ENCODE measurements at places on chromosomes 16 and 17.

- DNase-seq: no peak
Observed at GRCh38 chr17:73255671-73256181, 6.0 kb downstream of the CPSF4L start.

DNA sequence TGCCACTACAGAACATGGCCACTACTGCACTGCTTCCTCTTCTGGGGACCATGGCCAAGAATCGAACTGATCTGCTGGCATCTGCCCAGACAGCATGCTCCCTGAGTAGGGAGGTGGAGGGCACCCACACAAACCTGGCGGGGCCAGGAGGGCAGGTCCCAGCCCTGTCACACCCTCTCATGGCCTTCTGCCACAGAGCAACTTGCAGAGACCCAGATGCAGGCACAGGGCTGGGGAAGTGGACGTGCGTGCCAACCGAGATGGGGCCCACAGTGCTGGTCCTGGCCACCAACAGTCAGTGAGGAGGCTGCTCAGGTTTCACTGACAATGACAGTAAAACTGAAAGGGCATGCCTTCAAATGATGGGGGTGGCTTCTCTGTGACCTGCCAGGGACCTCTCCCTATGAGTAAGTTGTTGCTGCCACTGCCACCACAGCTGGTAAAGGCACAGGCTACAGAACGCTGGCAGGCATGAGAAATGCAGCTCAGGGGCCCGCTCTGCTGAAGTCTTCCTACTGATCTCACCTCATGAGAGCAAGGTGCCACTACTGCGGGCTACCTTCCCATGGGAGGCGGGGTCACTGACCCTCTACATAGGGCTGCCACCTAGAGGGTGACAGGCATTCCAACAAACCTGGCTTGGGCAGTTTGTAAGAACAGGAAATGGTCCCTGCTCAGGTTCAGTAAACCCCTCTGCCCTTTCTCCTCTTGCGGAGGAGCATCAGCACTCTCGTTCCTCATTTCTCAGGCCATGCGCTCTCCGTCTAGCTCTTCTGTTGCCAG, 15.5 kb downstream of the HIC1 start:
- DNase-seq: no peak

- no peak for DNase-seq
Observed at GRCh38 chr16:56190677-56191155, 573 bp upstream of the GNAO1 start.

DNA sequence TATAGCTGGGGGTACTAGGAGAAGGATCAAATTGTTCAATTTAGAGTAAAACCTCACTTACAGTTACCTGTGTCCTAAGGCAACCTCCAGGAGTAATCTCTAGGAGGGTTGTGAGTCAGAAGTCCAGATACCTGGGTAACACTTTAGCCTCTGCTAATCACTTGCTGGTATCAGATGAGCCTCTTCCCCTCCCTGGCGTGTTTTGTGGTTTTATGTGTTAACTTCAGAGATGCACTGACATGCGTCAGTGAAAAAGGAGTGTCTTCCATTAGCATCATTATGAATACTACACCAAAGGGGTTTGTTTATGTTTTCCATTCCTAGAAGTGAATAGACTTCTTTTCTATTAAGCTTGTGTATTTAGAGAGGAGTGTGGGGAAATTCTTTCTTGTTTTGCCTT, 208.2 kb downstream of the FTO start:
- DNase-seq: no peak

GRCh38 chr17:82860606-82861392, 21.0 kb upstream of the ZNF750 start:
- DNase-seq: no peak

DNA sequence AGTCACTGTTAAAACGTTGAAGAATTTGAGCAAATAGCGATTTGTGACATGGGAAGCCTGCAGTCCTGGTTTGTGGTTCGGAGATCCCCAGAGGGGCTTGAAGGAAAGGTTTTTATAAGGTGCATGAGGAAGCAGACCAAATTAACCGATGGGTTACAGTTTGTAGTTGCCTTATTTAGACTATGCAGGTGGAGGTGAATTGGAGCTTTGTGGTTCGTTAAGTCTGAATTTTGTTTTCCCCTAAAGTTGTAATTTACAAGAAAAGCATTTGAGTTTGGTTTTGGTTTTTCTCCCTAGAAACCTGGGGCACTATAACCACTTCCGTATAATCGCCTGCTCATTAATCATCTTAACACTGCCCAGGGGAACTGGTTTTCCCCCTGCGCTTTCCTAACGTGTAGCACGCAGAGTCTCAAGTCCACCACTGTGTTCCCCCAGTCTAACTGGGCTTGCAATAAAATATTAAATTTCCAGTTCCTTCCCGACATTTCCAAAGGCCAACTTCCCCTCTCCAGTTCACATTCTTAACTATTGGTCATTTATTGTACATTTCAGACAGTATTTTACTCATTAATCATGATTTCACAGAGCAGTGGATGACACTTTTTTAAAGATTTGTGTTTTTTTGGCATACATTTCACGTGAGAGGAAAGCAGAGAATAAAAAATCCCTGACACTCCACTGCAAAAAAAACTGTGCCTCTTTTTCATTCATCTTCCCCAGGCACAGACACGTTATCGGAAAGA, 932 bp downstream of the ZNF267 start:
- DNase-seq: no peak

GRCh38 chr16:4370570-4371356, 885 bp upstream of the VASN start:
- no peak for DNase-seq

GRCh38 chr17:2705263-2705662, 6.3 kb downstream of the CLUH start:
- no peak for DNase-seq

GRCh38 chr17:82283208-82283749, 9.8 kb upstream of the CSNK1D start:
- no peak for DNase-seq

DNA sequence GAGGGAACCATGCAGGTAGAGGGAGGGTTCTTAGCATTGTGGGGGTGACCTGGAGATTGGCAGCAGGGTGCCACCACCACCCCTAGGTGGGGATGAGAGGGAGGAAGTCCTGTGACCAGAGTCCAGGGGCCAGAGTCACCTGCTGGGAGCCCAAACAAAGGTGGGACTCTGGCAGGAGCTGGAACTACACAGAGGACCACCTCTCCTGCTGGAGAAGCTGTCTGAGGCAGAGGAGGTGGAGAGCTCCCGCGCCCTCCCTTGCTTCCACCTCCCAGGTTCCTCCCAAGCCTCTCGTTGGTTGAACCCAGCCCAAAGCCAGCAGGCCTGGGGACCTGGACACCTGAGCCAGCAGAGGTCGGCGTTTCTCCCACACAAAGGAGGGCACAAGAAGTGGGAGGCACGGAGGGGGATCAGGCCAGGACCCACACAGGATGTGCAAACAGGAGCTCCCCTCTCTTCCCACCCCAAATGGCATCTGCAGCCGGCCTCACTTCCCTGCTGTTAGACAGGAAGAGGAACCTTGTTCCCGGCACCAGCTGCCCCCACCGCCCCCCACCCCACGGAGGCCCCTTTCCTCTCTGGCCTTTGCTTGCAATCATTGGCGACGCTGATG, 154.6 kb downstream of the SEC14L1 start:
- DNase-seq: no peak

DNA sequence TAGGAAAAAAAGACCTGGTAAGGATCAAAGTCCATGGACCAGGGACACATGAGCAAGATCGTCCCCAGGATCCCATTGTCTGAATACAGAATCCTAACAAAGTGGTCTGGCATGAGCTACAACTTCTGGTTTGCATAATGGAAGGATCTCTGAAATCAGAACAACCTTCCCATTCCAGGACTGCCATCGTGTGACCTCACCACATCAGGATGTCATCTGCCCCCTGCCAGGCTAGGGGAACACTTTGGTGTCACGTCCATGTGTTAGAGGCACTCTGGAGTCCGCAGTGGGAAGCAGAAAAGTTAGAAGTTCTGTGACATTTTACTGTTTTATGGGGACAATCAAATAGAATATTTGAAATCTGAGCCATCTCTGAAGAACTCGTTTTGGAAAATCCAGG, 160.7 kb downstream of the RGS9 start:
- DNase-seq: no peak
